ENCODE measurements at places on chromosomes 1 and 21.

- no peak for DNase-seq
Measured at GRCh38 chr1:230661976-230662375, 19.7 kb downstream of the COG2 start.

- no peak for DNase-seq
Measured at GRCh38 chr1:214920337-214920736, 162.2 kb upstream of the KCNK2 start.

DNA sequence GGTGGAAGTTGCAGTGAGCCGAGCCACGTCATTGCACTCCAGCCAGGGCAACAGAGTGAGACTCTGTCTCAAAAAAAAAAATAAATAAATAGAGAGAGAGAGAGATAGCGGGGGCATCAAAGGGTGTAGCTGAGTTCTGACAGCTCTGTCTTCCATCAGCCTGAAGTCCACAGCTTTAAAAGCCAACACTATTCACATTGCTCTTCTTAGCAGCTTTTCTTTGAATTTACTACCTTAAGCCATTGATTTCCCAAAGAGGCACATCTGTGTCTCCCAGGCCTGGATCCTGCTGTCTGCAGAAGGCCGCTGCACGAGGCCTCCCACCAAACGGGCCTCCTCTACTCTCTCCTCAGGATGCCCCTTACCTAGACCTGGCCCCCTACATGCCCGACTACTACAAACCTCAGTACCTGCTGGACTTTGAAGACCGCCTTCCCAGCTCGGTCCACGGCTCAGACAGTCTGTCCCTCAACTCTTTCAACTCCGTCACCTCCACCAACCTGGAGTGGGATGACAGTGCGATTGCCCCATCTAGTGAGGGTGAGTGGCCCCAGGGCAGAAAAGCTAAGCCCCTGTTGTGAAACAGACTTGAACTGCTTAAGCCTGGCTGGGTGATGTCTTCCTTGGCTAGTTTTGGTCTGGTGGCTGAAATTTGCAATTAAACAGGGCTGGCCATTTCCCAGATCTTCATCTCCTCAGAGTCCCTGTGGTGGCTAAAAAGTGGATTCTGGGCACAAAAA, 16.5 kb upstream of the SLC25A34 start:
- no peak for DNase-seq

DNA sequence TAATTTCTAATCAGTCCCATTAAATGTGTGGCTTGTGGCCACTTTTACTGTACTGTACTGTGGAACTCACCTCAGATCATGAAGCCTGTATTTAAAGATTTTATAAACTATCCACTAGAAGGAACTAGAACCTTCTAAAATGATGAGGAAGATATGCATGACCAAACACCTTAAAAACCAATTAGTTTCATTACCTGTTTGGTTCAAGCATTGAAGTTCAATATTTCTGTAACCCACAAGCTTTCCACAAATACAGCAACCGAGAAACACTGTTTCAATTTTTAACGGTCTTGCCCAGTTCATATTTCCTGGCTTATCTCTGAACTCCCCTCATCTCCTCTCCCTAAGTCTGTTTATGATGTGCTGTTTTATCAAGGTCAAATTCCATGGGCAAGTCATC, 264.3 kb upstream of the PLD5 start:
- no peak for DNase-seq

DNA sequence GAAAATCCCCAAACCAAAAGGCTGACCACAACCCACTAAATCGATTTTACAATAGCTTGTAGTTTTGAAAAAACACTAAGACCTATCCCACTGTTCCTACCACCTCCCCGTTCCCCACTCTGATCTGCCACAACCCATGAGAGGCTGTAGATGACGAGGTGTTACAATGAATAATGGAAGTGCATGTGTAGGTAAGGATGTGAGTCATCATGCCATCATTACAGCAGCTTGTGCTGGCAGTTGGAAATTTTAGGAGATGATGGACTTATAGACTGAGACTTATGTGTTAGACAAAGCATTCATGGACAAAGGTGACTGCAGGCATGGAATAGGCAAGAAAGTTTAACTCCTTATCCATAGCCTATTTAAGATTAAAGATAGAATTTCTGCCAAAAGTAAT, 184.7 kb upstream of the CACYBP start:
- no peak for DNase-seq

DNA sequence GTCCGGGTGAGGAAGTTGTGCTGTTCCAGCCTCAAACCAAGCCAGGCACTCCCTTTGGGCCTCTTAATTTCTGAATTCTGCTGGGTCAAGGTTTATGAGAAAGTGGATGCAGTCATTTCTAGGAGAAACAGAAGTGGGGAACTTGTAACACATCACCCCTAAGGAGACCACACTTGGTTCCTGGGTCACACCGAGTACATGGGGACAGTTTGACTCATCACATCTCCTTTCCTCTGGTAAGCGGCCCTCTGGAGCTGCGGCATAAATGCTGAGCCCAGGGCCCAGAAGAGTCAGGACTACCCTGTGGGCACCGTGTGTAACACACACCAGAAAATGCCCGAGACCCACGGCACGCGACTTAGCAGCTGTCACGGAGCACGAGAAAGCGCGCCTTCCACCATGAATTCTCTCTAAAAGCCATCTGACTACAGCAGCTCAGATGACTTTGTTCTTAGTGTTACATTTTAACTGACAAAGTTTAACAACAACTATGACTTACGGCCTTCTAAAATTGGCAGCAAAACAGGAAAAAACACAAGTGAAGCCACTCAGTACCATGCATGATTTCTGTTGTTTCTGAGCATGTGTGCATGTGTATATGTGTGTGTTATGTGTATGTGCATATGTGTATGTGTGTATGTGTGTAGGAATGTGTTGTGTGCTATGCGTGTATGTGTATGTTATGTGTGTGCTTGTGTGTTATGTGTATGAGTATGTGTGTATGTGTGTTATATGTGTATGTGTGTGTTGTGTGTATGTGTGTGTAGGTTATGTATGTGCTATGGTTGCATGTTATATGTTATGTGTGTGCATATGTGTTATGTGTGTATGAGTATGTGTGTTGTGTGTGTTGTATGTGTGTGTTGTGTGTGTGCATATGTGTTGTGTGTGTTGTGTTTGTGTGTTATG, 50.8 kb downstream of the TOMM20 start:
- DNase-seq = no peak

DNA sequence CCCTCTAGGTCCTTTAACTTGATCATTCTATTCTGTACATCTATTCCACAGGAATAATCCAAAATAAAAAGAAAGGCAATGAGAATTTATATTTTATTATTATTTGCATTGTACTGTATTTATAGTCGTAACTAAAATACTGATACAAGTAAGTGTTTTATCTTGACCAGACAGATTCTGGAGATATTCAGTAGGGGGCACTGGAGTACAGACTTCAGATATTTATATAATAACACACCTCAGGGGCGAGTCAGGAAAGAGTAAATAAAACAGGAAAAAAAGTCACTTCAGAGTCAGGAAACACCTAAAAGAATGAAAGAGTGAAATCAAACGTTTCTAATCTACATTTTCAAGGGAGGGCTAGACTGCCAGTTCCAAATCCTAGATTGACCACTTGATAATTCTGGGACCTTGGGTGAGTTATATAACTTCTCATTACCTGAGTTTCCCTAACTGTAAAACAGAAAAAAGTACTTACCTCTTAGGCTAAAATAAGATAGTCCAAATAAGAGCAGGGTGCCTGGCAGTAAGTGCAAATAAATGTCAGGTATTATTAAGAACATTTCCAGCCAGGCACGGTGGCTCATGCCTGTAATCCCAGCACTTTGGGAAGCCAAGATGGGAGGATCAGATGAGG, 31.1 kb upstream of the MTF1 start:
- no peak for DNase-seq

DNA sequence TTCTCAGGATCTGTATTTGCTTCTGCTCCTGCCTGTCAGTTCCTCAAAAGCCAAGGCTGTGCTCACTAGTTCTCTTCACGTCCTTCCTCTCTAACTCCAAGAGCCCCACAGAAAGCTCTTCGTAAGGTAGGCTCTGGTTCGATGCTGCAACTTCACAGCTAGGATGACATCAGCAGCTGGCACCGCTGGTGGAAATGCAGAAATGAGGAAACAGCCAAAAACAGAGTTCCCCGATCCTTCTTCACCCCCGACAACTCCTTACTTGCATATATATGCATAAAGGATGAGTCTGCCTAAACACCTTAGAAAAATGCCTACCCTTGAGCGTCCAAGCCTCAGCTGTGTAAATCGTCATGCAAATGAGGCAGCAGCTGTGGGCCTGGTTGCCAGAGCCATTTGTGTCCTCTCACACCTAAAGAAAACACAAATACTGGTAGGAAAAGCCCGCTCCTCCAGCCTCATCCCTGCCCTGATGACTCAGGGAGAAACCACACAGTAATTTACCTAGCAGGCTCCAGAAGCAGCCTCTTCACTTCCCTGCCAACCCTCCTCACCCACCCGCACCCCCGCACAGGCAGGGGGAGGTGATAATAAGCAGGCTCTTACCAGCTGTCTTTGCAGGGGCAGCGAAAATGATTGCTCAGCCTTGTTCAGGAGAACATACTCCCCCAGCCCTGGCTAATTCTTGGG, 28.2 kb downstream of the BATF3 start:
- no peak for DNase-seq

DNA sequence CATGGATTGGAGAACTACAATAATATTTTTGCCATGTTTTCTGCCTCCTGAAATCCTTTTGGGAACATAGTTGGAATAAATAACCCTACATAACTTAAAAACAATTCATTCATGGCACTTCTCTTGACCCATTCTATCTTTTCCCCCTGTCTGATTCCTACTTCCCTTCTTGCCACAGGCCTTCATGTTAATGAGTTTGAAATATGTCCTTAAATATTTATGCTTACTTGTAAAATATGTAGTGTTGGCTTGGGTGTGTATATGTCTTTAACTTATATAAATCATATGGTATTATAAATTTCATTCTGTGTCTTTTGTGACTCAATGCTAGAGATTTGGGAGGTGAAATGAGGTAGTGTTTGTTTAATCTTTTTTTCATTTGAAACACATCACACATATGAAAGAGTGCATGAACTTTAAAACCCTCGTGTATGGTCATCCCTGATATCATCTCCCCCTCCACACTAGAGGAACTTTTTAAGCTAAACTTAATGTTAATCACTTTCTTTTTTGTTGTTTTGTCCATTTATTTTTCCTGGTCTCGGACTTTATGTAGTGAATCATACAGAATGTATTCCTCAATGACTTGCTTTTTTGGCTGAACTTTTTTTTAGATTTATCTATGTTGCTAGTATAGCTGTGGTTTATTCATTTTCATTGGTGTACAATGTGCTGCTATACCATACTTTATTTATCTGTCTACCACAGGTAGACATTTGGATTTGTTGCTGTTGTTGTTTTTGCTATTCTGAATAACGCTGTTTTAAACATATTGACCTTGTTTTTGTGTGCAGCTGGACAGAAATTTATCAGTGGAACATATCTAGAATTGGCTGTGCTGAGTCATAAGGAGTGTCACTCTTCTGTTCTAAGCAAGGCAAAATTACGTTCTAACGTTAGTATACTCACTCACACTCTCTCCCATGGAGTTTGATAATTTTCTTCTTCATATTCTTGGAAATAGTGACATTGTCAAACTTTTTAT, 441.6 kb downstream of the PLPP3 start:
- no peak for DNase-seq

GRCh38 chr1:11948822-11949458, 14.4 kb downstream of the PLOD1 start:
- DNase-seq = no peak

DNA sequence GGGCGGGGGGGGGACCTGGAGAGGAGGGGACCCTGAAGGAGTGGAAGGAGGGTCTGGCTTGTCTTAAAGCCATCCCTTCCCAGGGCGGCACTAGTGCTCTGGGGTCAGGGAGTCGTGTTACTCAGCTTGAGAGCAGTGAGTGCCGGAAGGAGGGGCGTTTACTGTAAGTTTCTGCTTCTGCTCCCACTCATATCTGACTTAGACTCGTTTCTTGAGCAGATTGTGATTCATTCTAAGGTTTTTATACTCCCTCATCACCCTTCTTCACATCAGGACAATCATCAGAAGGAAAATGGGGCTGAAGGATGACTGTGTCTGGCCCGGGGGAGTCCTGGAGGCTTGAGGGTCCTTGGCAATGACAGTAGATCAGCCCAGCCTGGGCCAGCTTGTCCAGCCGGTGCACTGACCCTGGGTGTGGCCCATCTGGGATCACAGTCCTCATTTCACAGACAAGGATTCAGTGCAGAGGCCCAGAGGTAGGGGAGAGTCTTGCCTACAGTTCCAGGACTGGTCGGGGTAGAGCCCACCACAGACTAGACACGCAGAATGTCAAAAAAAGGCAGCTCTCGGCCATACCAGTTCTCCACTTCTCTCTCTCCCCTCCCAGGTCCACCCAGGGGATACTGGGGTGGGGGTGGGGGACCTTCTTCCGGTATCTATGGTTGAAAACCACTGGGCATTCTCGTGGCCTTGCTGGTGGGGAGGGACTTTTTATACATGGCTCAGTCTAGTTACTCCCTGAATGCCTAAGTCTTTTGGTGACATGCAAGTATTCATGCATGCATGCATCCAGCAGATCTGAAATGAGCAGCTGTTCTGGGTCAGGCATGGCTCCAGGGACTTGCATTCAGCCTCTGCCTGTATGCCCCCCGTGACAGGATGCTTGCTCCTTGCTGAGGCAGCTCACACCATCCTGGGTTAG, 5.1 kb downstream of the TNFRSF8 start:
- DNase-seq = no peak

GRCh38 chr1:11749203-11749689, 12.7 kb upstream of the C1orf167 start:
- DNase-seq = no peak

- no peak for DNase-seq
Measured at GRCh38 chr1:23558872-23559135, 497 bp downstream of the ID3 start.
